ENCODE measurements at places on chromosomes 16 and 17.

- DNase-seq, result no peak
These were observed 4.6 kb downstream of the TSPOAP1 start for GRCh38 chr17:58324056-58324408.

GRCh38 chr16:80100846-80101451, 439.8 kb upstream of the DYNLRB2 start:
- DNase-seq, result no peak

DNA sequence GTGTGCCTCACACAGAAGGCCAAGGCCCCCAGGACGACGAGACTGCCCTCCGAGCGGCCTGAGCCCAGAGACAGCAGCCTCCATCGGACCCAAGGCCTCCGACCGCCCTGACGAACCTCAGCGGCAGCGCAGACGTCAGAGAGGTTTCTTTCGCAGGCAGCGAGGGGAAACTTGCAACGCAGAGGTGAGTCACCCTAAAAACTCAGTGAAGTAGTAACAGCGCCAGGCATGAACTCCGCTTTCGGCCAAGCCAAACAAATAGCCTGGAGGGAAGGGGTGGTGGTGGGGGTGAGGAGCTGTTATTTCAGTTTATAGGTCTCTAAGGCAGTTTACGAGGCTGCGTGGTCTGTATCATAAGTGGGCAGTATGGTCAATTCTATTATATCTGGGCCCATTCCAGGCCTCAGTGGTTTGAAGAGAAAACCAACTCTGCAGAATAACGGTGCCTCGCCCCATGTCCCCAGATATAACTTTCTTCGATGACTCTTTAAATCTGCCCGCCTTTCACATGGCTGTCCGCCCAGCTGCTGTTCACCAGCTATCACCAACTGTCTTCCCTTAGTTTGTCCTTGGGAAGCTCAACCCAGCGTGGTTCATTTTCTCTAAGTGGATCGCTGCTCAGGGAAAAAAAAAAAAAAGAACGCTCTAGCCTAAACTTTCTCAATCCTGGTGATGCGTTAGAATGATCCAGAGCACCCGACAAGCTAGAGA, 43.5 kb upstream of the FOXF1 start:
- no peak for DNase-seq

- DNase-seq, result peak; percentile 54
These were observed 92.3 kb downstream of the VPS53 start for GRCh38 chr17:622356-622755.

DNA sequence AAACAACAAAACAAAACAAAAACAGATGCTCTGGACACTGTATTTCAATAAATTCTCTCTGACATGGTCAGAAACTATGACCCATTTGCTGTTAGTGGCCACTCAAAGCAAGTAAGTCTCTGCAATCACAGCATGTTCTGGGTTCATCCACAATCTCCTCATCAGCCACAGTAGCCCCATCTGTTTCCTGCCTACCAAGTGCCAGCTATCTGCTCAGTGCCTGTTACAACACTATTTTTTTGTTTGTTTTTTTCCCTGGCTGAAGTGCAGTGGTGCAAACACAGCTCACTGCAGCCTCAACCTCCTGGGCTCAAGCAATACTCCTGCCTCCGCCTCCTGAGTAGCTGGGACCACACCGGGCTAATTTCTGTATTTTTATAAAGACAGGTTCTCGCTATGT, 137.9 kb downstream of the SOX9 start:
- DNase-seq, result no peak

- no peak for DNase-seq
These were observed 159.8 kb downstream of the COPRS start for GRCh38 chr17:31699281-31699680.

DNA sequence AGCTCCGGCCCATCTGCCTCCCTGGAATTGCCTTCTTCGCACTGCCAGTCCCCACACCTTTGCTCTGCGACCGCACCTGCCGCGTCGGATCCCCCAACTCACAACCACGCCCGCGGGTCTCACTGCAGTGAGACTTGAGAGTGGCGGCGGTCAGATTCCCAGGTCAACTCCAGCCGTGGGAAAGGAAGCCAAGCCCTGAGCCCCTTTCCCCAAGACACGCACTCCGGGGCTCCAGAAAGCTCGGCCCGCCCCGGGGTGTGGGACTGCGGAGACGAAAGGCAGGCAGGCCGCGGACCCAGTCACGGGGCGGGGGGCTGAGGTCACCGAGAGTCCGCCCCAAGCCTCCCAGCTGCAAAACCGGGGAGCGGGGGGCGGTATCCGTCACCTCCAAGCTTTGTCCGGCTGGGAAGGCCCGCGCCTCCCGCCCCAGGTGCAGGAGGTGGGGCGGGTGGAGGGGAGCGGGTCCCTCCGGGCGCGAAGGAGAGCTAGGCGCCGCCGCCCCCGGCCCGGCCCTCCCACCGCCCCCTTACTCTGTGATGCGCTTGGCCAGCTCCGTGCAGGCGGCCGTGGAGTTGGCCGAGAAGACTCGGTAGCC, 615 bp downstream of the PRPSAP1 start:
- no peak for DNase-seq

GRCh38 chr17:39804839-39805238, 59.3 kb downstream of the IKZF3 start:
- no peak for DNase-seq

- no peak for DNase-seq
These were observed 79.7 kb upstream of the EFCAB3 start for GRCh38 chr17:62300697-62301096.

- DNase-seq, result no peak
These were observed 9.2 kb upstream of the NATD1 start for GRCh38 chr17:21262259-21262993.

GRCh38 chr17:8189041-8189710, 804 bp downstream of the BORCS6 start:
- DNase-seq, result no peak

DNA sequence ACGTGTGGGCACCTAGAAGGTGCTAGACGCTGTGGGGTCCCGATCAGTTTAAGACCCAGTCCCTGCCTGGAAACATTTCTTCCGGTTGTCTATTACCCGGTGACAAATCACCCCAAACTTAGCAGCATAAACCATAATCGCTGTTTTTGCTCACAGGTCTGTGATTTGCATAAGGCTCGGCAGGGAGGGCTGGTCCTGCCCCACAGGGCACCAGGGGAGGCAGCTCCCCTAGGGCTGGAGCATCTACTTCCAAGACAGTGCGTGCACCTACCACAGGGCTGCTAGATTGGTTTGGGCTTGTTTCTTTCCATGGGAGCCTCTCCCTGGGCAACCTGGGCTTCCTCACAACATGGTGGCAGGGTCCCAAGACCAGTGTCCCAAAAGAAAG, 214.5 kb upstream of the CIBAR2 start:
- DNase-seq, result no peak

DNA sequence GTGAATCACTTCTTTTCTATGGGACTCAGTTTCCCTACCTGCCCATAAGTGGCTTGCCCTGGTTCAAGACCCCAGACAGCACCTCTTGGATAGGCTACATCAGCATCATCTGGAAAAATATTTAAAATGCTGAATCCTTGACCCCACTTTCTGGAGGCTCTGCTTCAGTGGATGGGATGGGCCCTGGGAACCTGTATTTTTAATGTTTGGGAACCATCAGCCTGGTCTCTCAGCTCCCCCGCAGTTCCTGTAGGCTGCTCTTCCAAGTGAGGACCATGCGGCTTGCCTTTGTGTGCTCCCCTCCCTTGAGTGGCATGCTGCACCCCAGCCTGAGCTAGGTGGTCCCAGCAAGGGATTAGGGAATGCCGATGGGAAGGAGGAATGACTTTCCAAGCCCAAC, 68.3 kb upstream of the CRHR1 start:
- DNase-seq, result no peak

DNA sequence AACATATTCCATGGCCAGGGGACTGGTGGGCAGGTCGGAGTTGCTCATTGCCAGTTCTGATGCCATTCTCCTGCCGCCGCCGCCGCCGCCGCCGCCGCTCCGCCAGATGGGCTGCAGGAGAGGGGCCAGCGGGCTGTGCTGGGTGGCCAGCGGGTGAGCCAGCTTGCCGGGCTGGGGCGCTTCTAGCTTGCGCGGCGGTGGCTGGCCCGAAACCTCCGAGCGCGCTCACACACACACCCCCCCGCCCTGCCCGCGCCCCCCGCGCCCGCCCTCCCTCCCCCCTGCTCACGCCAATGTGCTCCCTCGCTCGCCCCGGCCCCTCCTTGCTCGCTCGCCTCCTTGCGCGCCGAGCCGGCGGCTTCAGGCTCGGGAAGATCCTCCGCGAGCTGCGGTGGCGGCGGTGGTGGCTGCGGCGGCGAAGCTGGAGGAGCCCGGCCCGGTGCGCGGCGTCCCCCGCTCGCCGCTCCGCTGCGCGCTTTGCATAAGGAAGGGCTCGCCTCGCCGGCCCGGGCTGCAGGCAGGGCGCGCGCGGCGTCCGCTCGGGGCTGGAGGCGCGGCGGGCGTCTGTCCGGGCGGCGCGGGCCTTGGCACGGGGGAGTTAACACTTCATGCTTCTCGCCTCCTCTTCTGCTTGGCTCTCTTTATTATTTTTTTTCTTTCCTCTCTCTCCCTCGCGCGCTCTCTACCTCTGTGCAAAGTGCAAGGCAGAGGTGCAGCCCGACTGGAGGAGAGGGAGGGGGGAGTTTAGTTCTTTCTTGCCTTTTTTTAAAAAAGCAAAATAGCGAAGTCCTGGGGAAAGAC, 500 bp downstream of the MAF start:
- DNase-seq, result no peak

DNA sequence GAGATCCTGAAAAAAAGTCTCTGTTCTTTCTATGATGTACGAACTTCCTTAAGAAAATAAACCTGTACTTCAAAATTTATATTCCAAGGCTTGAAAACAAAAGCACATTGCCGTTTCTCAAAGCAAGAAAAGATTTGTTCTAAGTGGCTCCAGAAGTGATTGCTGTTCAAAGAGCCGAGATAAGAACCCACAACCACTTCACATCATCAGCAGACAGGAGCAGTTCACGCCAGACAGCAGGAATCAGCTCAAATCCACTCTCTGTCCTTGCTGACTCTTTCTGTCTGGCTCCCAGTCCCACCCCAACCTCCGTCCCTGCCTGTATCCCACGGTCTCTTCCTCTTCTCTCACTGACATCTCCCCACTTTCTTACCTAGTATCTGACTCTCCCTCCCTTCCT, 85.0 kb upstream of the MYOCD start:
- no peak for DNase-seq

GRCh38 chr17:18320301-18320700, 5.2 kb downstream of the SMCR8 start:
- no peak for DNase-seq

- peak; percentile 63 for DNase-seq
These were observed 482 bp upstream of the SSH2 start for GRCh38 chr17:29930409-29931010.

GRCh38 chr16:60929-61878, 7.6 kb downstream of the SNRNP25 start:
- DNase-seq, result no peak

DNA sequence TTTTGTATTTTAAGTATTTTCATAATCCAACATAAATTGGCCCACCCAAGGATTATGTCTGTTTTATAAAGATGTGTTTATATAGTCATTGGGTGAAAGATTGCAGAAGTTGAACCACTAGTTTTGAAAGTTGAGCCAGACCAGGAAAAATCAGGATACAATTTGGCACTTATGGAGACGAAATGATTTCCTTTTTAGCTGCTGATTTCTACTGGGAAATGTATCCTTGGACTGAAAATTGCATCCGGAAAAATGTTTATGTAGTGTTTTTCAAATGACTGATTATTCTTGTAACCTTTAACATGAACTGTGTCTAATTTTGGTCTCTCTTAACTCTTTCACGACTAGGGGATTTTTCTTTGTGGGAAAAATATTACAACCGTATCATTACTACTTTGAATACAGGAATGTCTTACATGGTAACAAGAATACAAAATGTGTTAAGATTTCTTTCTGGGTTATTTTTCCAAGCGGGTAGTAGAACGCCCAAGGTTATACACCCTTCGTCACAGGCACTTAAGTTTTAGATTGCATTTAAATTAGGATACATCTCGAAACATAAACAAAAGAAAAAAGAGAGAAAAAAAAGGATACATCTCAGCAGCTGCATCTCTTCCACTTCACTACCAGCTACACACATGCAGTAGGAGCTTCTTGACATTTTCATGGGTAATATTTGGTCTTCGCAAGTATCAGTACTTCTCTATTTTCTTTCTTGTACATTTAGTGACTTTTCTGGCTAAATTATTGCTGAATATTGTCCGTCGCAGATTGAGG, 273.0 kb upstream of the TBX2 start:
- DNase-seq, result no peak

DNA sequence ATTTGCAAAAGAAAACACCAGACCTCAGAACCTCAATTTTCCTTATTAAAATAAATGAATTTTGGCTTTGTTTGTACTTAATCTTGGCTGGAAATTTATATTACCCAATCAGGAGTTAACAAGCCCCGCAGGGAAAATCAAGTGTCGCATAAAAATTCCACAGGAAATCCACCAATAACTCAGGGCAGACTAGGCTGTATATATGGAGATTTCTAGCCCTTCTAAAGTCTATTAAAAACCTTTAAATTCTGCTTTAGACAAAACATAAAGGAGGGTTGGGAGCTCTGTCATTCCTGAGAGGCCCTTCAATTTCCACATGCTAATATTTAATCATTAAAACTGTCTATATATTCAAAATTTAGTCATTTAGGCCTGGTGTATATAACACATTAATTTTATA, 434.7 kb downstream of the CDH11 start:
- no peak for DNase-seq

DNA sequence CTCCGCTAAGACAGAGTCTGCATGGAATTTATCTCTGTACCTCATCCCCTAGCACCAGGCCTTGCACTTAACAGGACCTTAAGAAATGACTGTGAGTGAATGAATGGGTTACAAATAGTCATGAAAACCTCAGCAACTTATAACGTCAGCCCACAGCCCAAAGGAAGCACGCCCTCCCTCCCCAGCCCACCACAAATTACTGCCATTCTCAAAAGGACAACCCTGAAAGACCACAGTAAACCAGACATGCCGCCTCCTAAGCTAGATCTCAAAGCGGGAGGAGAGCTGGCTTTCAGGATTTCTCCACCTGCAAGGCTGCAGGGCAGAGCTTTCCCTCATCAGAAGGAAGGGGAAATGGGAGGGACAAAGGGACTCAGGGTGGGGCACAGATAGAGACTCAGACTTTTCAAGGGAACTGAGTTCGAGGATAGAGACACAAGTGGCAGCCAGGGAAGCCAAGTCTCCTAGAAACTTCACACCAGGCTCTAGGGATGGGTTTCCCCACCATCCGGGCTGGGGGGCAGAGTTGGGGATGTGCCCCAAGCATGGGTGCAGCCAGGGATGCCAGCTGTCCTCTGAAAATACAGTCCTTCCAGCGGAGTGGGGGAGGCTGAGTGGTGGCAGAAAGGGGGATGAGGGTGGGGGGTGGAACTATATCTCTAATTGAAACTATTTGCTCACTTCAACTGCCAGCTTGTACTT, 56.7 kb downstream of the PLXDC1 start:
- DNase-seq, result no peak
